Stimulated activated CD4-positive, alpha-beta T cell treated with anti-CD3 and anti-CD28 coated beads, Interleukin-1b, Interleukin-23, amount 100 ng/mL, for 4 hours (primary cell): ENCODE measurements at places on chromosomes 4 and X.

GRCh38 chrX:74788545-74789086 lies 136.6 kb downstream of the NEXMIF start:
- no peak for DNase-seq

DNA sequence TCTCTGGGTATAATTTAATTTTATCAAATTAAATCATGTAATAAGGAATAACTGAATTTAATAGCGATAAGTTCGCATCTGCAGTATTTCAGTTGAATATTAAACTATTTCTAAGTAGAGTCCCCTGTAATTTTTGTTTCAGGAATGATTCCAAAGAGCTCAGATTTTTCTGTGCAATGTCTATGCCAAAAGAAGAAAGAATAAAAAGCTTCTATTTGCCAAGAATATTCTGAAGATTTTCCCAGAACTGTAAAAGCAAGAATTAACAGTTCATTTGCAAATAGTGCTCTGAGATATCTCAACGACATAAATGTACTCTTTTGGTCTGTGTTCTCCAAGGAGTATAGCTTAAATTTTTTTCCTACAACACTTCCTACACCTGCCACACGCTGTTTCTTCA lies 1242.8 kb upstream of the DIAPH2 start:
- no peak for DNase-seq

GRCh38 chr4:181150191-181150590 lies 1093.0 kb upstream of the TENM3 start:
- no peak for DNase-seq

DNA sequence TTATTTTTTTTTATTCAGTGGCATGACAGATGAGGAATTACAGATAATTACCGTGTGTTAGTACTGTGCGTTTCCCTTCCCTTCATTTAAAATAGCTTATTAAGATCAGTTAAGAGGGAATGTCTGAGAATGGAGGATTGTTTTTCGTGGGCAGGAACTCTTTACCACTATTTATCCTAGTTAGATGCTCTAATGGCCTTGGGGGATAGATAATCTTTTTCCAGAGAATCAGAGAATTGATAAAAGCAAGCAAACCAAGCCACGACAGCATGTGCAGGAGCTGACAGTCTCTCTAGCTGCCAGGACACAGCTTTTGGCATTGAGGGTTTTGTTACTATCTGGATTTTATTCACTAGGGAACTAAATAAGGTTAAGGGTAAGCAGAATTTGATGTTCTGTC lies 128.7 kb downstream of the DCLK2 start:
- no peak for DNase-seq

DNA sequence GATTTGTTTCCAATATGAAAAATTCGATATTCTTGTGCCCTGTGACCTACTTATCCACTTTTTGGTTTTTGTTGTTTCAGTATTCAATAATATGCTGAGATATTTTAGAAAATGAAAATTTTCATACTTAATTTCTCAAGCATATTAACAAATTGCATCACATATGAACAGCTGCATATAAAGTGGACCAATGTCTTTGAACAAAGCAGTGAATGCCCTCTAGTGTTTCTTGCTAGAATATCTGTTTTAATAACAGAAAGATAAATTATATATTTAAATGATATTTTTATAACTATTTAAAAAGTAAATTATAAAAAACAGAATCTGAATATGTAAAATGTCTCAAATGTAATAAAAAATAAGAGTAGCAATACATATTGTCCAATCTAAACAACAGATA lies 31.7 kb upstream of the INTU start:
- no peak for DNase-seq

GRCh38 chrX:150872773-150873336 lies 25.6 kb downstream of the CD99L2 start:
- DNase-seq = no peak

- DNase-seq = no peak
Measured at GRCh38 chrX:136325377-136325776, 24.6 kb downstream of the ADGRG4 start.

GRCh38 chrX:107324493-107325310 lies 118.3 kb downstream of the DNAAF6 start:
- DNase-seq = no peak

DNA sequence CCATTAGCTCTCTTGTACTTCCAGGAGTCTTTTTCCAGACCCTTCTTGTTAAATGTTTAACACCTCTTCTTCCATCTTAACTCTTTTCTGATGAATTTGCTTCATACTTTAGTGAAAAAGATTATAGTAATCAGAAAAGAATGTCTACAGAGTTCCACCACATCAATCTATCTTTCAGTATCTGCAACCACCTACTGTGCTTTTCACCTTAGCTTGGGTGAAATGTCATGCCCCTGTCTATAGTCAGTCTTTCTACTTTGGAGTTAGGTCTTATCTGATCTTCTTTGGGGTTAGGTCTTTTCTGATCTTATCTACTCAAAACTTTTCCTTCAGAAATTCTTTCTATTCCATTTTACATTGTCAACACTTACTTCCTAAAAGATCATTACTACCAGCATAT lies 1310.2 kb downstream of the PCDH7 start:
- DNase-seq = no peak

- DNase-seq = no peak
Measured at GRCh38 chrX:41946989-41947612, 23.7 kb upstream of the CASK start.
